Femur (tissue), 1 donor: ENCODE measurements at places on chromosomes 11 and 22.
A peak's percentile ranks its signal among the peaks of the same experiment; 100 is the strongest.

DNA sequence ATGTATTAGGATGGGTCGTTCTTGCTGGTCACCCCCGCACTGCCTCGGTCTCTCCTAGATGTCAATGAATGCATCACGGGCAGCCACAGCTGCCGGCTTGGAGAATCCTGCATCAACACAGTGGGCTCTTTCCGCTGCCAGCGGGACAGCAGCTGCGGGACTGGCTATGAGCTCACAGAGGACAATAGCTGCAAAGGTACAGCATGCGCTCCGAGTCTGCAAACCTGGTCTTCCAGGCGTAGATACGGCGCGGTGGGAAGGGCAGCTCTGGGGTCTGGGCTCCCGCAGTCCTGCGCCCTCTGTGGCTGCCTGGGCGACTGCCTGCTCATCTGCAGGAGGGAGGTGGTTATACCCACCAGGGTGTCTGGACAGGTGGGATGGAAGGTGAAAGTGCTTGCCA lies 31.0 kb downstream of the FBLN1 start:
- no peak for DNase-seq

GRCh38 chr22:23801886-23802377 lies 15.2 kb downstream of the SMARCB1 start:
- no peak for DNase-seq

GRCh38 chr11:19747634-19748033 lies 35.0 kb downstream of the NAV2 start:
- DNase-seq: no peak

DNA sequence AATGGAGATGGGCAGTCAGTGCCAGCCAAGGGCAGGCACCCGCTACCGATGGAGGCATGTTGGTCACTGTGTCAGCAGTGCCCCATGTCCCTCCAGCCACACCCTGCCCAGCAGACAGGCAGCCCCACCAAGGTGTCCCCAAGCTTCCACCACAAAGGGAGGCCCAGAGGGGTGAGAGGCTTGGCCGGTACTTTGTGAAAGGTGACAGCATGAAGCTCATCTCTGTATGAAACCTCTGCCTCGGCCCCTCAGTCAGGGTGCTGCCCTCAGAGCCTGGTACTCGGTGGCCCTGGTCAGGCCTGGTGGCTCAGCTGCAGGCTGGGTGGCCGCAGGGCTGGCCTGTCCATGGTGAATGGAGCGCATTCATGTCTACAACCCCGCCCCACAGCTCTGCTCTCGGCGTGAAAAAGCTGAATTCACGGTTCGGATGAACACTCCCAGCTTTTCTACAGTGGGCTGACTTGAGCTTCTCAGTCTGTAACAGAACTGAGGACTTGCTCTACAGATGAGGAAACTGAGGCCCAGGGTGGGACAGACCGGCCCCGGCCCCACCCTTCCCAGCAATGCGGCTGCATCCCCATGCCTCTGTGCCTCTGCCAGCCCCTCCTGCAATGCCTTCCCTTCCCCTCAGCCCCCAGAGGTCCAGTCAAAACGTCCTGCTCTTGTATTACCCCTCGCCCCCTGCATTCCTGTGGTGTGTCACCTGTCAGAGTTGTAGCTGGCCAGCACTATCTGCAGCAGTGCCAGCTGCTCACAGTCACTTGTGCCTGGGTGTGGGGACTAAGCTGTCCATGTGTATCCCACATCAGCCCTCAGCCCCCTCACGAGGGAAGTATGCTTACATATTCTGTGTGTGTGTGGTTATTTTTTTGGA lies 27.7 kb downstream of the RSPH14 start:
- DNase-seq: no peak

- DNase-seq: no peak
Observed at GRCh38 chr11:17766073-17766359, 31.4 kb downstream of the KCNC1 start.

DNA sequence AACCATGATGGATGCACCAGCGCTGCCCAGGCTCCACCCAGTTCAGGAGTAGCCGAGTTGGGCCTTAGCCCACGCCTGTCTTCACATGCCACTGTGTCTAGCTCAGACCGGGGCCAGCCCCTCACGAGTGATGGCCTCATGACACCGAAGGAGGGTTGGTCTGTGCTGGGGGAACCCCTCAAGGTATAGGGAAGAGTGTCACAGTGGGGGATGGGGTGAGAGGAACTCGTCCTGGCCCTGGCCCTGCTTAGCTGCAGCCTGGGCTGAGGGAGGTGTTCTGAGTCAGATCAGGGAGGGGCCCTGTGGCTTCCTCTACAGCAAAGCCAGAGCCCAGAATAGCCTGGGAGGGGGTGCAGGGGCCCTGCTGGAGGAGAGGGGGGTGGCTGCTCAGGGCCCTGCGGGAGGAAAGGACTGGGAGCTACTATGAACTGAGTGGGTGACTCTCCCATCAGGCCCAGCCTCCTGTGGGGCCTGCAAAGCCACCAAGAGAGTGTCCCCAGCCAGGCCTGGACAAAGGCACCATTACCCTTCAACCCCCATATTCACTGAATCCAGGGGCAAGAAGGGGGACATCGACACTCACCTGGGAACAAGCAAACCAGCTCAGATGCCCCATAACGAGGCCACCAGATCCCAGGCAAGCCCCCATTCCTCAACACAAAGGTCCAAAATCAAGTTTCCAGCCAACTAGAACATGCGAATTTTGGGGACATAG lies 41.2 kb downstream of the IGLL5 start:
- DNase-seq: peak; percentile 76

DNA sequence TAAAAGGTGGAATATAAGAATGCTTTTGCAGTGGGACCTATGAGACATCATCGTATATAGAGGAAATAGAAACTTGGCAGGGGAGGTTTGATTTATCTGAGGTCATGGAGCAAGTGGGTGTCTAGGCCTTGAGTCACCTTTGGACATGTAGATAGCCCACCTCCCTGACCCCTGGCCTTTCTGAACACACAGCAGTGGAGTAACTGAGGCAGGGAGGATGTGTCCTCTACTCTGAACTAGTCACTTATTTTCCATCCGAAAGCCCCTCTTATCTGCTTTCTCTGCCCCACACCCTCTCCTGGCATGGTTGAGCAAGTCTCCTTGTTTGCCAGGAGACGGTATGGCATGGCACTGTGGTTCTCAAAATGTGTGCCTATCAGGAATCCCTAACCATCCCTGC lies 7.9 kb downstream of the CD82 start:
- DNase-seq: no peak

GRCh38 chr11:66388780-66389386 lies 17.3 kb upstream of the SLC29A2 start:
- peak; percentile 52 for DNase-seq

- no peak for DNase-seq
Observed at GRCh38 chr22:50445071-50445879, 29.6 kb downstream of the SBF1 start.

- DNase-seq: no peak
Observed at GRCh38 chr22:27099946-27100722, 442.7 kb downstream of the MIAT start.

- DNase-seq: no peak
Observed at GRCh38 chr22:39662686-39663052, 92.1 kb downstream of the CACNA1I start.

DNA sequence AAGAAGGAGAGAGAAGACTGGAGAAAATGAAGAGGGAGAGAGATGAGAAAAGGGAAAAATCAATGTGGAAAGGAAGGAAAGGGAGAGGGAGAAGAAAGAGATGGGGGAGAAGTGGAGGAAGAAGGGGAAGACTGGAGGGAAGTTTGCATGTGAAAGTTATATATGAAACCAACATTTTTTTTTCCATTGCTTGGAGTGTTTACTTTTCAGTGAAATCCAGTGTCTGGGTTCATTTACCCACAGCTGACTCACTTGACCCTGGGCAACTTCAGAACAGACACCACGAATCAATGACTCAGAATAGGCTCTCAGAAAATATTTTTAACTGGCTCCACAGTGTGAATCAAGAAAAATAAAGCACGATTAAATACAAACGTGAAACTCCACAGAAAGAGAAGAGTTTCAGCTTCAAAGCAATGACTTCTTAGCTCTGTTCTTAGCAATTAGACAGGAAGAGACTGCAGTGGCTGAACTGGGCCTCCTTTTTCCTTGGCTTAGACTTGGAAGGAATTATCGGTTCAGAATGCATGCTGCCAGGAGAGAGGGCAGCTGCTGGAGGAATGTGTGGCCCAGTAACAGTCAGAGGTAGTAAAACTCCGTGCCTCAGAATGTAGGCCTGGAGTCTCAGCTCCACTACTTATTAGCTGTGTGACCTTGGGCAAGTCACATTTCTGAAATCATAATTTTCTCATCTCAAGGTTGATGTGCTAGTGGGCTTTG lies 237.5 kb downstream of the MIAT start:
- DNase-seq: no peak

DNA sequence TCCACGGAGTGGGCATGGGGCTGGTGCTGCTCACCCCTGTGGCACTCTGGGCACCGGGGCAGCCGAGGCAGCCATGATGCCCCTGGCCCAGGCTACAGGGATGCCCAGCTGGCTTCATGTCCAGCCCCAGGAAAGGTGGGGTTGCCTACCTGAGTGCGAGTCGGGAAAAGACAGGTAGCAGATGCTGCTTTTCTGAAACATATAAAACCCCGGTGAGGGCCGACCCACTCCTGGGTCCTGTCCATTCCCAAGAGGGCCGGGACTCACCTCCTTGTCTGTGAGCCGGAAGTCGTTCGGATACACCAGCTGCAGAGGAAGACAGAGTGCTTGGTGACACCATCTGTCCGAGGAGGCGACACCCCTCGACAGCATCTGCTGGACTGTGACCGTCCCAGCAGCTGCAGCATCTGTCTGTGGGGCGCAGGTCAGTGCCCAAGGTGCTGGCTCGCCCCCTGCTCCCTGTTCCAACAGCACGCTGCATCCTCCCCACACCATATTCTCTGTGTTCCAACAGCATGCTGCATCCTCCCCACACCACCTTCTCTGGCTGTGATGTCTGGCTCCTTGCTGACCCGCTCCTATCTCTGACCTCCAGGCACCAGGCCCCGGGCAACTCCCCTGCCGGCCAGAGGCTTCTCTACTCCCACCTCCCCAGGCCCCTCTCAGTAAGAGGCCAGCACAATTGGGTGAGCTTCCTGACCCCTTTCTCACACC lies 8.0 kb downstream of the DENND6B start:
- DNase-seq: no peak

GRCh38 chr11:134519390-134519750 lies 107.3 kb upstream of the B3GAT1 start:
- DNase-seq: no peak
